ENCODE measurements at places on chromosomes 12 and 14. TPM values are rescaled to one million over a fixed set of nuclear protein-coding genes. Genes with fewer than 3 reads are reported as not detected.
A peak's percentile ranks its signal among the peaks of the same experiment; 100 is the strongest.

DNA sequence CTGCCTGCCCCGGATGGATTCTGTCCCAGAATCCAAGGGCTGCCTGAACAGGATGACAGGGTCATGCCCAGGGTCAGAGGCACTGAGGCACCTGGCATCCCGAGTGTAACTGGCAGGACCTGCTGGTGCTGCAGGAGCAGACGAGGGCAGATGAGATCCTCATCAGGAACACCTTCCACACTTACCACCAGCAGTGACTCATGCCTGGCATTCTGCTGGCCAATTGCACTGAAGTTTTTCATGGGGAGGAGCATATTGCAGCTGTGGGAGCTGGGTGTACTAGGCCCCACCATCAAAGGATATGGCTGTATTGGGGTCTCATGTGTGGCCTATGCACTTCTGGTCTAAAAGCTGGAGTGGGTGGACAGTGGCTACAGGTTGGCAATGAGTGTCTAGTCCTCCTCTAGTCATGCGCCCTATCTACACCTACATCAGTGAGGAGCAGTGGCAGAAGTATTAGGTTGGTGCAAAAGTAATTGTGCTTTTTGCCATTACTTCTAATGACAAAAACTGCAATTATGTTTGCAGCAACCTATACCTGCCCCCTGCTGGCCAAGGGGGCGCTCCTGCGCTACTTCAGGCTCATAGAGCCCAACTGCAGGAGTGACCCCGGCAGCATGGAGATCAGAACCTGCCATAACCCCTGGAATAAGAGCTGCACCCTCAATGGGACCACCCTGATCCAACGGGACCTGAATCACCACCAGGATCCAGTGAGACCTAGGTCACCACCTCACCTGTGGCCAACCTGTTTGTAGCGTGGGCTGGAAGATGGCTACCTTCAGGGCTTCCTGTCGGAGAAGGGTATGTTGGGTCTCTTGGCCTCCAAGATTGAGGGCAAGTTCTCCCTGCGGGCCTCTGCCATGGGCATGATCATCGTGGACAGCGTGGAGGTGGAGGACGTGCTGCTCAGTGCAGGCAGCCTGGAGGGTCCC lies 8.0 kb upstream of the C12orf42 start:
- DNase-seq = peak; percentile 42
- H3K4me1 ChIP-seq = no peaks in the 10 kb centered on the region
- no peaks in the 10 kb centered on the region for H3K27me3 ChIP-seq
- H3K27ac ChIP-seq = no peak overlapping the region
- H3K36me3 ChIP-seq = no peaks in the 10 kb centered on the region
- no peak overlapping the region for H3K4me3 ChIP-seq

DNA sequence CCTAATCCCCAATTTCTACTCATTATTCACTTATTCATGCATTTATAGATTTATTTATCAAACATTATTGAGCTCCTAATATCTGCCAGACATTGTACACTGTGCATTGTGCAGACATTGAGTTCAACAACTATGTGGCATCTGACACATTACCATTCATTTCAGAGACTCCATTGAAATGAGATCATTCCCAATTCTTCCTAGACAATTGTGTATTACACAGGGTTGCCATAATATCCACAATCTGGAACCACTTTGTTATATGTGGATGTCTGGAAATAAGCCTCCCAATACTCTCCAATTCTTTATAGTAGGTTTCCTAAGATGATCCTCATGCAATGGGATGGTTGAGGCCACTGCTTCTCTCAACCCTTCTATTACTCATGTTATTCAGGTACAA lies 165.0 kb downstream of the OTOGL start:
- H3K4me1 ChIP-seq = no peaks in the 10 kb centered on the region
- H3K27me3 ChIP-seq = no peaks in the 10 kb centered on the region
- H3K27ac ChIP-seq = no peak overlapping the region
- no peak overlapping the region for H3K4me3 ChIP-seq
- no peak for DNase-seq

- H3K4me1 ChIP-seq = no peaks in the 10 kb centered on the region
- H3K4me3 ChIP-seq = no peak overlapping the region
- no peak for DNase-seq
- no peak overlapping the region for H3K27ac ChIP-seq
- no peaks in the 10 kb centered on the region for H3K27me3 ChIP-seq
- H3K36me3 ChIP-seq = no peaks in the 10 kb centered on the region
Observed at GRCh38 chr12:130959632-130960031, 5.9 kb downstream of the ADGRD1 start.

USP44 gene
- 12.2 TPM for total RNA-seq

PIWIL1 gene
- total RNA-seq = not detected

CDCA3 gene
- total RNA-seq = 1.0 TPM

MSRB3 gene
- total RNA-seq = 1.8 TPM

RPS6KL1 gene
- total RNA-seq = 6.3 TPM
